Activated CD8-positive, alpha-beta memory T cell treated with anti-CD3 and anti-CD28 coated beads, Interleukin-2, amount 10 ng/mL, durations not matched to agents 7 days and 5 days (primary cell): ENCODE measurements at places on chromosomes 11 and 22. TPM values are rescaled to one million over a fixed set of nuclear protein-coding genes. Genes with fewer than 3 reads are reported as not detected.

The CELSR1 gene
- 0.12 TPM for total RNA-seq

The CRACR2B gene
- 11.3 TPM for total RNA-seq

The TIGD3 gene
- total RNA-seq: 1.1 TPM

The OR4A16 gene
- total RNA-seq: not detected

The TSGA10IP gene
- total RNA-seq: not detected

- DNase-seq: no peak
Observed at GRCh38 chr11:63795066-63795465, 18.2 kb upstream of the SPINDOC start.

DNA sequence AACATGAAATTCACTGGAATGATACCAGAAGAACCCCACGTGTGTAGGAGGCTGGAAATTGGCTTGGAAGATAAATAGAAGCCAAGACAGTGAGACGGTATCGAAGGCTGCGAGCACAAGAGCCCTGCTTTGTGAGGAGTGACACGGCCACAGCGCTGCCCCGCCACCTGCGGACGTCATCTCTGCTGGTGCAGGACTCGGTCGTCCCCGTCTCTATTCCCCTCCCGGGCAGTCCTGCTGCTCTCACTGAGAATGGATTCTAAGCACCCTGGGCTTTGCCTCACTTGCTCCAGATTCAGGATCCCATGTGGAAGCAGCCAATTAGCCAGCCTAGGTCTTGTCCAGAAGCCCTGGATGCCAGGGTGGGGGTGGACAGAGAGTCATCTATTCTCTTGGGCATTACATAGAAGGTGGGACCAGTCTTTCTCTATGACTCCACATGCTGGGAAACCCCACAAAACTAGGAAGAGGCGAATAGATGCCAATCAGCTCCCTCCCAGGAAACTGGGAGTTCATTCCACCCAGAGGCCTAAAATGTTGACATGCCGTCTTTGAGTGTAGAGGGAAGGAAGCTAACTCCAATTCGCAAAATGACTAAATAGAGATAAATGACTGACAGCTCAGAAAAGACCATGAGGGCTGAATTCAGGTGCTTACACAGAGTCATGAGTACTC lies 25.1 kb downstream of the APOL3 start:
- DNase-seq: no peak

DNA sequence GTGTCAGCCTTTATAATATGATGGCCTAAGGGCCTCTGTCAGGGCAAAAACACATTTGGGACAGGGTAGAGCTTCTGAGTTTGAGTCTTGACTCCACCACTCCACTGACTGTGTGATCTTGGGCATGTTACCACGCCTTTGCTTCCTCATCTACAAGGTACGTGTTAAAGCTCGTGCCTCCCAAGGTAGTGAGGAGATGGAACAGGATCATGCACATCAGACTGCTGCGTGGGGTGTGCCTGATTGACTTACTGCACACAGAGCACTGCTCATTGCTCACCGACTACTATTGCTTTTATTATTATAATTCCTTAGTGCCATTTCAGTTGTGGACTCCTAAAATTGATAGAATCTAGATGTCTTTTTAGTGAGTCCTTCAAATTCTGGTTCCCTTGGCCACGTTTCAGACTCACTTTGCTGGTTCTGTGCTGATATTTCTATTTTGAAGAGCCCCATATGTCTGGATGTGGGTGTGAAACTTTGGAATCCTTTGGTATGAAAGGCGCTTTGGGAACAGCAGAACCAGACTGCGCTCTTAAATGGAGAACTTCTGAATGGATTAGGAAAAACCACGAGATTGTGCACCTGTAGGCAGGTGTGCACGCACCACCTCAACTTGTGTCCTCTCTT lies 44.1 kb upstream of the RAB1B start:
- DNase-seq: no peak

- DNase-seq: no peak
Observed at GRCh38 chr11:46963844-46964243, 27.3 kb downstream of the CSTPP1 start.

GRCh38 chr11:70112017-70112434 lies 33.9 kb downstream of the ANO1 start:
- no peak for DNase-seq

DNA sequence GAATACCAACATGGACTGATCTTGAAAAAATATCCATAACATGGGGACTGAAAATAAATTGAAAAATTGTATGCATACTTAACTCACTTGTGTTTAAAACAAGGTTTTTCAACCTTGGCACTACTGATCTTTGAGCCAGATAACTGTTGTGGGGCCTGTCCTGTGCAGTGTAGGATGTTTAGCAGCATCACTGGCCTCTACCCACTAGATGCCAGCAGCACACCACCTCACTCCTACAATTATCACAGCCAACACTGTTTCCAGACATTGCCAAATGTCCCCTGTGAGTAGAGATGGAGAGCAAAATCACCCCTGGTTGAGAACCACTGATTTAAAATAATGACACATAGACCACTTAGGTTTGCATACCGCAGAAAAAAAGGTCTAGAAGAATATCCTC lies 45.0 kb upstream of the SLC1A2 start:
- no peak for DNase-seq

- peak; percentile 87 for DNase-seq
Observed at GRCh38 chr11:11966826-11967668, 41.4 kb downstream of the DKK3 start.

DNA sequence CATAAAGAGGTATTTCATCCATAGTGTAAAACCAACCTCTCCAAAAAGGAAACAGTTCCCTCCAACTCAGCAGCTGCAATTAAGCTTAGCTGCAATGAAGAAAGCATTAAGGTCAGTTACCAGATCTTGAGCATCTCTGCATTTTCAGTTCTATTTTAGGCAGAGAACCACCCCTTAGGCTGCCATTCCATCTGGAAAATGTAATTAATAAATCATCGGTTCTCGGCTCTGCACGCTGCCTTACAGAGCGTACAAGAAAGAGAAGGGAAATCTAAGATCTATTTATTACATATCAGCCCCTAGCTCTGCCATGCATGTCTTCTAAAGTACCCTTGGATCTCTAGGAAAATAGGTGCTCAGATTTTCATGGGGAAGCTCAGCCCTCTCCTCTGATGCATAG lies 71.5 kb downstream of the RCN1 start:
- no peak for DNase-seq
